ENCODE measurements at places on chromosomes 6 and 20.

DNA sequence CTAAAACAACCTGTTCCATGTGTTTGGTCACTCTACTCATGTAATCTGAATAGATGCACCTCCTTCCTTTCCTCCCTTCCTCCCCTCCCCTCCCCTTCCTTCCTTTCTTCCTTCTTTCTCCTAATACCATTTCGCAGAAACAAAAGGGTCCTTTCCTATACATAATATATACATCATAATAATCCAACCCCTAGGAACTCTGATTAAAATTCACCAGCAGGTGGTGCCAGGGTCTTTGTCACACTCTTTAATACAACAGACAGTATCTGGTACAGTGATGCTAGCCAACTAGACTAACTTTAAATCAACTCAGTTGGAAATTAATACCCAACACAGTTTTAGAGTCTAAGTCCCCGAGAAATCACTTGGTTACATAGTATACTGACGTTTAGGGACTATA lies 181.2 kb upstream of the SHLD1 start:
- peaks cover 30% of the 10 kb centered on the region for H3K36me3 ChIP-seq
- H3K4me1 ChIP-seq: no peaks in the 10 kb centered on the region
- H3K4me3 ChIP-seq: no peak overlapping the region
- no peaks in the 10 kb centered on the region for H3K27me3 ChIP-seq
- DNase-seq: no peak

- no peak overlapping the region for H3K27ac ChIP-seq
- H3K36me3 ChIP-seq: no peaks in the 10 kb centered on the region
- H3K4me3 ChIP-seq: peak overlapping the region; percentile 74
- DNase-seq: no peak
- H3K4me1 ChIP-seq: peaks cover 9% of the 10 kb centered on the region
Observed at GRCh38 chr6:43308990-43309477, 408 bp upstream of the CRIP3 start.

GRCh38 chr20:63225082-63225454 lies 9.1 kb upstream of the YTHDF1 start:
- no peak overlapping the region for H3K4me3 ChIP-seq
- no peak for DNase-seq
- no peaks in the 10 kb centered on the region for H3K36me3 ChIP-seq
- H3K27ac ChIP-seq: peak overlapping the region; percentile 38

GRCh38 chr6:14092838-14093789 lies 24.5 kb upstream of the CD83 start:
- peak overlapping the region; percentile 54 for H3K27ac ChIP-seq
- peaks cover 30% of the 10 kb centered on the region for H3K4me1 ChIP-seq
- DNase-seq: no peak
- H3K4me3 ChIP-seq: no peak overlapping the region
- H3K27me3 ChIP-seq: peaks cover 8% of the 10 kb centered on the region
- no peaks in the 10 kb centered on the region for H3K36me3 ChIP-seq

DNA sequence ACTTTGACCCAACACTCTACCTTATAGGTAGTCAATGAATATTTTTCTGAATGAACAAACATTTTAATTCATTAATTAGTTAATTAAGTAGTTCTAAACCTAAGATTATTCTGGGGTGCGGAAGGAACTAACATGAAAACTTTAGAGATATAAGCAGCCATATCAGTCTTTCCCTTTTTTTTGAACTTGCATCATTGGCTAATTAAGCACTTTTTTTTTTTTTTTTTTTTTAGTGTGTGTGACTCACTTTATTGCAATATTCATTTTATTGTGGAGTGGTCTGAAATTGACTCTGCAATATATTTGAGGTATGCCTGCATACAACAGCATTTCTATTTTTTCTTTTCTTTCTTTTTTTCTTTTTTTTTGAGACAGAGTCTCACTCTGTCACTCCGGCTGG lies 21.8 kb upstream of the AMD1 start:
- H3K36me3 ChIP-seq: no peaks in the 10 kb centered on the region
- no peak overlapping the region for H3K27ac ChIP-seq
- no peaks in the 10 kb centered on the region for H3K27me3 ChIP-seq
- no peak overlapping the region for H3K4me3 ChIP-seq
- no peak for DNase-seq

GRCh38 chr20:4468114-4468513 lies 253.6 kb upstream of the PRND start:
- H3K4me3 ChIP-seq: no peak overlapping the region
- no peak overlapping the region for H3K27ac ChIP-seq
- H3K36me3 ChIP-seq: no peaks in the 10 kb centered on the region
- H3K4me1 ChIP-seq: peaks cover 8% of the 10 kb centered on the region

GRCh38 chr6:27599859-27600532 lies 127.1 kb upstream of the ZNF184 start:
- peaks cover 50% of the 10 kb centered on the region for H3K27me3 ChIP-seq
- no peak for DNase-seq
- peaks cover 14% of the 10 kb centered on the region for H3K4me1 ChIP-seq
- no peak overlapping the region for H3K4me3 ChIP-seq
- H3K36me3 ChIP-seq: no peaks in the 10 kb centered on the region

GRCh38 chr6:54910921-54911320 lies 64.3 kb downstream of the FAM83B start:
- no peaks in the 10 kb centered on the region for H3K27me3 ChIP-seq
- H3K36me3 ChIP-seq: no peaks in the 10 kb centered on the region
- no peak overlapping the region for H3K4me3 ChIP-seq

DNA sequence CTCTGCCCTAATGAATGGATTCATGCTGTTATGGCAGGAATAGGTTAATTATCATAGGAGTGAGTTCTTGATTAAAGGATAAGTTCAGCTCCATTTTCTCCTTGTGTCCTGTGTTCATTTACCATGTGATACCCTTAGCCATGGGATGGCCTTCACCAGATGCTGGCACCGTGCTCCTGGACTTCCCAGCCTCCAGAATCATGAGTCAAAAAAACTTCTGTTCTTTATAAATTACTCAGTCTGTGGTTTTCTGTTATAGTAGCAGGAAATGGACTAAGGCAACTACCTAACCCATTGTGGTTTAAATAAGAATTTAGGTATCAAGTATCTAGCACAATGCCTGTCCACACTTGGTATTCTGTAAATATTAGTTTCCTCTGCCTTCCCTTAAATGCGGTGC lies 223.5 kb downstream of the MEI4 start:
- H3K27ac ChIP-seq: no peak overlapping the region
- H3K4me1 ChIP-seq: peaks cover 8% of the 10 kb centered on the region
- no peak overlapping the region for H3K4me3 ChIP-seq
- no peak for DNase-seq

Measured in osteocyte (in vitro differentiated cells).